ENCODE measurements at places on chromosomes 11 and 22. TPM values are rescaled to one million over a fixed set of nuclear protein-coding genes. Genes with fewer than 3 reads are reported as not detected.

DNA sequence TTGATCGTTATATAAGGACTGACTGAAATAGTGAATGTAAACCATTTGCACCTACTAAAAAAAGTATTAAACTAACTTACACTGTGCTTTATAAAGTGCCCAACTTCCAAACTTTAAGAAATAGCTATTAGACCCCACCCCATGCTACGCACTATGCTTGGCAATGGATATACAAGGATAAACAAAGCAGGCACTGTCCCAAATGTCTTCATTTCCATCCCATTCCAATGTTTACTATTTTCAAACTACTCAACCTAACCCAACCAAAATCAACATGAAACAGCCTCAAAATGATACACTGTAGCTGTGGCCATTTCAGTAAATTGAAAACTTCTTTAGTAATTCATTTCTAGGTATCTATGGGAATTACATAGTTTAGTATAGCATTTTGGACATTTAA, 12.5 kb downstream of the PHF21A start:
- no peak overlapping the region for H3K4me3 ChIP-seq
- DNase-seq = no peak
- H3K4me1 ChIP-seq = no peaks in the 10 kb centered on the region
- no peaks in the 10 kb centered on the region for H3K27me3 ChIP-seq
- H3K27ac ChIP-seq = no peak overlapping the region
- no peaks in the 10 kb centered on the region for H3K36me3 ChIP-seq

DNA sequence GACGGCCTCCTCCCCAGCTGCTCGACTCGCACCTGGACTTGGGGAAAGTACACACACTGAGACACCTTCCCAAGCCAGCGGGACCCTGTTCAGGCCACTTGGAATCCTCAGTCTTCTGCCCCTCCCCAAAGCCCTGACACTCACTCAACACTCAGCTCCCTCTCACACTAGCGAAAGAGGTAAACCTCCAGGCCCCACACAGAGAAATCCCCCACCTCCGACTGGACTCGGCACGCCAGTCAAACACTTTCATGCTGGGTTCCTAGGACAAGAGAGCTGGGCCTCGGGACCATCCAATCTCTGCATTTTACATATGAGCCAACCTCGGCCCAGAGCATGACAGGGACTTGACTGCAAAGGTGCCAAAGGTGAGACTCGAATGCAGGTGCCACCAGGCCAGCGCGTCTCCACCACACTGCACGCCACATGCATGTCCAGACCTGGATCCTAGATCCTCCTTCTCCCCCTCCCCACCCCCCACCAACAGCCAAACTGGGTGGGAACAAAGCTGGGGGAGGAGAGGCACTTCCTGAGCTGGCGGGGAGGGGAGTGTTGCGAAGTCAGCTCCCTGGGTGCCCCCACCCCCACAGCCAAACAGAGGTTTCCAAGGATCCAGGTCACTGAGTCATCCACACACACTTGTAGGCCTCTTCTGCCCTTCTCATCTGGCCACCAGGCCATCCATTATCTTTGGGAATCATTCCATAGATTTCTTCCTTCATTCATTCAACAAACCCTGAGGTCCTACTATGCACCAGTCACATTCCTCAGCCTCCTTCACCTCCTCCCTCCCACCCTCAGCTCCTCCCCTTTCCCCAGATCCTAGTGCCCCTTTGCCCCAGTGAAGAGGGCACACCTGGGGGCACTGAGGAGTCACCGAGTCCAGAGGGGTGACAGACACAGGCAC, 10.7 kb upstream of the CD5 start:
- peaks cover 2% of the 10 kb centered on the region for H3K27me3 ChIP-seq
- peak; percentile 4 for DNase-seq
- H3K27ac ChIP-seq = no peak overlapping the region
- H3K36me3 ChIP-seq = no peaks in the 10 kb centered on the region

Gene KRTAP5-7
- not detected for total RNA-seq

Gene PACSIN3
- total RNA-seq = 34.3 TPM

DNA sequence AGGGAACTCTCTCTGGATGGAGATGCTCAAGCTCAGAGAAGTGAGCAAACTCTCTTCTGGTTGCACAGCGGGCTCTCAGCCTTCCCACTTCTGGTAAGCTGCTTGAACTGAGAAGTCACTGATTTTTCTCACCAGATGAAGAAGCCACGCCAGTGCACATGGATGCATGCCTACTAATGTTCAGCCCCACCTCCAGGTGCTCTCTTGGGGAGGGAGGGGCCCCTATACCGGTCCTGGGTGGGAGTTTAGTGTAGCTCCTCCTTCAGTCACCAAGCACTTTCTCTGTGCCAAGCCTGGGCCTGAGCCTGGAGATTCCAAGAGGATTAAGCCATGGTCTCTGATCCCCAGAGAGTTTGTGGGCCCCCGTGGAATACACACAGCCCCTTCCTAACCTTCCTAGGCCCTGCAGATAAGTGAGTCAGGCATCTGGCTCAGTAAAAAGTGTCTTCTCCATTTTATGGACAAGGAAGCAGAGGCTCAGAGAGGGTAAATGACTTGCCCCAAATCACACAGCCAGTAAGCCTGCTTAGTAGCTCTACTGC, 142.2 kb downstream of the ST3GAL4 start:
- H3K4me3 ChIP-seq = no peak overlapping the region
- H3K27me3 ChIP-seq = peaks cover 5% of the 10 kb centered on the region
- H3K36me3 ChIP-seq = no peaks in the 10 kb centered on the region
- no peak for DNase-seq
- no peak overlapping the region for H3K27ac ChIP-seq

Gene GRAMD1B
- total RNA-seq = 6.5 TPM

GRCh38 chr11:66417000-66417399, 3.8 kb upstream of the NPAS4 start:
- H3K4me3 ChIP-seq = no peak overlapping the region
- peaks cover 12% of the 10 kb centered on the region for H3K4me1 ChIP-seq
- H3K36me3 ChIP-seq = no peaks in the 10 kb centered on the region
- H3K27ac ChIP-seq = no peak overlapping the region
- DNase-seq = no peak
- H3K27me3 ChIP-seq = peaks cover 33% of the 10 kb centered on the region

GRCh38 chr11:104645261-104646222, 252.7 kb downstream of the CASP12 start:
- no peaks in the 10 kb centered on the region for H3K36me3 ChIP-seq
- H3K4me3 ChIP-seq = no peak overlapping the region
- H3K27me3 ChIP-seq = no peaks in the 10 kb centered on the region
- DNase-seq = no peak

Gene TEX12
- not detected for total RNA-seq
